ENCODE measurements at places on chromosomes 3 and 15.

DNA sequence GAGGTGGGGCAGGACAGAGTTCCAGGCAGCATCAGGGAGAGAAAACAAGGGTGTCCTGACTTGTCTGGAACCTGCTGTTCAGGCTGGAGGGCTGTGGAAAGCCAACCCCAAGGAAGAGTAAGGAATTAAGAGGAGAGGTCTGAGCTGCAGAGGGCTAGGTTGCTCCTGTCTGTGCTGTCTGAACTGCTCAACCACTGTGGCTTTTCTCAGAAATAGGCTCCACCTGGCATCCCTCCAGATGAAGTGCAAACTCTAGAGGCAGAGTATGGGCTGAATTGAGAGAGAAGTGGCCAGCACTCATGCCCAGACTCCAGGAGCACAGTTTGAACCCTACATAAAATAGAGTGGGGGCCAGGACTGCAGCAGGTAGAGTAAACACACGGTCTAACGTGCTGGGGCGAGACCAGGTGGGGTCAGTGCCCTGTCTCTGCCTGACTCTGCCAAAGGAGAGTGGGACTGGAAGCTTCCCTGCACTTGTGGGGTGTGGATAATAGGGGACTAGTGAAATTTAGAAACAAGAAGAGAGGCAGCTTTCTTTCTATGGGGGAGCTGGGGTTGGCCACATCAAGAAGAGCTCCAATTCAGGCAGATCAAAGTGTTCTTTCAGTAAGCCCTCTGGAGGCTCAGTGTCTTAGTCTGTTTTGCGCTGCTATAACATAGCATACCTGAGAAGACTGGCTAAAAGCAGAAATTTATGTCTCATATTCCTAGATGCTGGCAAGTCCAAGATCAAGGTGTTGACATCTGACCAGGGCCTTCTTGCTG, 28.0 kb upstream of the MNS1 start:
- peak; percentile 22 for DNase-seq

- peak; percentile 5 for DNase-seq
These were observed 135.6 kb upstream of the SUCLG2 start for GRCh38 chr3:67790043-67790442.

DNA sequence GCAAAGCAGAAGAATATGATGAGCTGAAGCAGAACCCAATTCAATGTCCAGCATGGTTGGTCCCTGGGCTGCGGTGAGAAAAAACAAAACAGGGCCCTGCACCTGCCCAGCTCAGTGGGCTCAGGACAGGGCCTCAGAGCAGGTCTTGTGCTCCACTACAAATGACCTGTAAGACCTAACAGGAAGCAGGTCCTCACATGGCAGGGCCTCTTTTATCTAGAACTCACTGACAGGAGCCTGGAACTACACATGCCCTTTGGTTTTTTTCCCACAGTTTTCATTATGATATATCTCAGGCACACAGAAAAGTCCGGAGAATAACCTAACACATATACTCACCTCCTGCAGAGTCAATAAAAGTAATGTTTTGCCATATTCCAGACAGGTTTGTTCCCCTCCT, 38.4 kb downstream of the CCDC12 start:
- no peak for DNase-seq

- DNase-seq, result no peak
These were observed 143.7 kb upstream of the KCNMB2 start for GRCh38 chr3:178392511-178392926.

- no peak for DNase-seq
These were observed 22.6 kb upstream of the RASGRP1 start for GRCh38 chr15:38587214-38587613.

GRCh38 chr15:48888191-48888590, 10.3 kb downstream of the EID1 start:
- DNase-seq, result no peak

DNA sequence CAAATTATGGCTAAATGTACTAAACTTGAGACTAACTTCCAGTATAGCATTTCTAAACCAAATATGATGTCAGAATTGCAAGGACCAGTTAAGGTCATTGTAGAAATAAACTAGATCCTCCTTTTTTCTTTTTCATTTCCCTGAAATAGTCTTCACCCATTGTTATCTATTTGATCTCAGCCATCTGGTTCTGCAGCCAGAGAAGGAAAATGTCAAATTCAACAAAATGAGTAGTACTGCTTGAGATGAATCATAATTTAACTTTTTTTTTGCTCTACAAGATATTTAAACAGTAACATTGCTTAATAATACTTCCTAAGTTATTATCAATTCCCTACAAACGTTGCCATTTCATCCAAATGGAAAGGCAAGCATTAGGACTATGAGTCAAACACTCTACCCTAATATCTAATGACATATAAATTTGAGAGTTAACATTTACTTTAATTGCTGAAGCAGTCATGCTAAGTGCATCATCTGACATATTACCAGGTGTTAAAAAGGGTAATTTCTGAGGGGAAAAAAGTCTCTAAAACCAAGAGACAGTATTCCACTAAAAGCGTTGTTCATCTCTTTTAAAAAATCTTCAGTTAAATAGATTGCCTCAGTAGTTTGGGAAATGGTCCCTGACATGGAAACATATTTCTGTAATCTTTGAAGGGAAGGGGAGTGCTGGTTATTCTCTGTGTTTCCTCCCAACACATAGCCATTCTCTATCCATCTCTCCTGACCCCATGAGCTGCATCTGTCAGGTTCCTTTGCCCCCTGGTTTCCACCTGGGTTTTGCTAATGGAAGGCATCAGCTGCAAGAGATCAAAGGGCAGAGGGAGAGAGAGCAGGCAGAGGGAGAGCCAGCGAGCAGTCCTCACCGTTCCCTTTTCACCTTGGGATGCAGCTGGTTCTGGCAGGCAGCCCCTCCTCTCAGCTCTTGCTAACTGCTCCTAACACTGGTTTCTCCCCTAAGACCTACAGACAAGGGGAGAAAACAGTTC, 138.5 kb downstream of the ARPP21 start:
- no peak for DNase-seq

- DNase-seq, result no peak
These were observed 6.7 kb downstream of the CEMIP start for GRCh38 chr15:80785811-80786354.

DNA sequence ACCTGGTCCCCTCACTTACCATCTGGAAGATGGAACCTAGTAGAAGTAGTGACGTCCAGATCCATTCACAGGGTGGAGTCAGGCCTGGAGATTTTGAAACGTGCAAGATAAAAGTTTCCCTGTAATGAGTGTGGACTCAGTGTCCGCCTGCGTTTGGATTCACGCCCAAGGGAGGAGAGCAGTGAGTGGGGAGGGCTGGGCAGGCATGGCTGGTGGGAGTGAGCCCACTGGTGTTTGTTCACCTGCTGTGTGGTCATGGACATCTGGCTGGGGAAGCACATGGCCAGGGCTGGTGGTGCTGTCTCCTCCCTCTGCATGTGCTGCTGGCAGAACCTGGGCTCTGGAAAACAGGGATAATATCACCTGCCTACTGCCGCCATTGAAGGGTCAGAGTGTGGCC, 37.0 kb downstream of the RLBP1 start:
- no peak for DNase-seq

GRCh38 chr15:70513819-70514218, 249.5 kb downstream of the UACA start:
- DNase-seq, result no peak

- DNase-seq, result no peak
These were observed 467.7 kb downstream of the GABRG3 start for GRCh38 chr15:27438403-27439375.

DNA sequence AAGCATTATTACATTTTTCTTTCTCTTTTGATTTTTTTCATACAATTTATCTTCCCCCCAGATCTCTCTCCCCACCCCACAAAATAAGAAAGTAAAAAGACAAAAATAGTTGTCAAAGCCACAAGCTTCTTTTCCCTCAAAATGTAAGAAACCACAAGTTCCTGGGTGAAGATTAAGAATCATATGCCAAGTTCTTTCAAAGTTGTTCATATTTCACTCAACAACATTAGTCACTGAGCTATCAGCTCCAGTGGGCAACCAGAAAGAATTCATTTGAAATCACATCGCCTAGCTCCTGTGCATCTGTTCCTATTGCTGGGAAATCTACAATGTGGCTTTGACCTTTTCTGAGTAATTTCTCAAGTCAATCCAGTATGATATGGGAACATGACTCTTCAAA, 681.6 kb upstream of the ARPP21 start:
- DNase-seq, result no peak

GRCh38 chr3:122668930-122669730, 11.5 kb upstream of the PARP14 start:
- no peak for DNase-seq

- no peak for DNase-seq
These were observed 3.0 kb downstream of the HEG1 start for GRCh38 chr3:125052624-125053303.

DNA sequence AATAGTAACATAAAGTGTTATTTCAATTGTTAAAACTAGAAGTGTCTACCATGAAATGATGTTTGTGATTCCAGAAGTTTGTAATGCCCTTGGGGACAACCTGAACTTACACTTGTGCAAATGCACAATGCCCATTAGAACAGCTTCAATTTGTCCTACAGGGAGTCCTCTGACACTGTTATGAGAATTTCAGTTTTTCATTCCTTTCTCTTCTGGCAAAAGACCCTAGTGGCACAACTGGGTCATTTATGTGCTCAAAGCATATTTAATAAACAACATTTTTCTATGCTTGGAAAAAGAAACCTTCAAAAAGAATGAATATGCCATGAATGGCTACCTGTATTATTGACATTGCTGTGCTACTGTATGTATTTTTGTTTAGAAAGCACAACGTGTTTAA, at the start of gene OR5H1:
OR5H1 (plus strand) TSS at position 301 of the 400 bp plus-strand sequence. CDS start 1,977 bp downstream, outside the sequence.
- no peak for DNase-seq

- DNase-seq, result no peak
These were observed 821.6 kb downstream of the SQOR start for GRCh38 chr15:46456456-46456855.

- DNase-seq, result no peak
These were observed 3.1 kb downstream of the ACAA1 start for GRCh38 chr3:38133557-38134405.

- DNase-seq, result peak; percentile 40
These were observed 71.8 kb downstream of the SYNPR start for GRCh38 chr3:63349583-63350573.

DNA sequence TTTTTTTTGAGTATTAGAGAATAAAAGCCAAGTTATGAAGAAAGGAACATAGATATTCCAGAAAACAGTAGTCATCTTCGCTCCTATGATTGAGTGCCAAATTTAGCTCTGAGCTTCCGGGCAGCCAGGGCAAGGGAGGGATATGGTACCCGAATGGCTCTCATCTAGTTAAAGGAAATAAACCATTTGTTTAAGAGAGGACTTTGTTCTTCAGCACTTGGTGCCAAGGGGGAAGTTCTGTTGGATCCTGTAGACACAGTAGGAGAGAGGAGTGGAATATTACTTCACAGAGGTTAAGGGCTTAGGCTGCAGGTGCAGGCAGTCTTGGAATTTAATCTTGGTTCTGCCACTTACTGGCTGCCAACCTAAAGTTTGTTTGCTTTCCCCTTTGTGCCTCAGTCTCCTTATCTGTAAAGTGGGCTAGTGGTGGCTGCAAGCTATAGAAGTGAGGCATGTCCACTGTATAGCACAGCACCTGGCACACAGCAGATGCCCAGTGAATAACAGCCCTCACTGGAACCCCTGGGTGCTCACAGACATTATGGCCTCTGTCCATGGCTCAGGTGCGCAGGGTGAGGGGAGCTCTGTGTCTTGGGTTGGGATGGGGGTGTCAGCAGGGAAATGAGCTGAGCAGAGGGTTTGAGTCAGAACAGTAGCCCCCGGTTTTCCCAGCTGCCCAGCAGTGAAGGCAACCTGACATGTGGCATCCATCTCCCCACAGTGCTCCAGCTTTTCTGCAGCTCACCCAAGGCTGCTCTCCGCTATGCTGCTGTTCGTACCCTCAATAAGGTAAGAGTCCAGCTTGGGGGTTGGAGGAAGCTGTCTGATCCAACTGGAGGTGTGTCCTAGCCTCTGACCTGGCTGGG, 10.4 kb downstream of the COPG1 start:
- DNase-seq, result no peak

GRCh38 chr15:36782681-36783080, 203.3 kb downstream of the CDIN1 start:
- DNase-seq, result no peak

DNA sequence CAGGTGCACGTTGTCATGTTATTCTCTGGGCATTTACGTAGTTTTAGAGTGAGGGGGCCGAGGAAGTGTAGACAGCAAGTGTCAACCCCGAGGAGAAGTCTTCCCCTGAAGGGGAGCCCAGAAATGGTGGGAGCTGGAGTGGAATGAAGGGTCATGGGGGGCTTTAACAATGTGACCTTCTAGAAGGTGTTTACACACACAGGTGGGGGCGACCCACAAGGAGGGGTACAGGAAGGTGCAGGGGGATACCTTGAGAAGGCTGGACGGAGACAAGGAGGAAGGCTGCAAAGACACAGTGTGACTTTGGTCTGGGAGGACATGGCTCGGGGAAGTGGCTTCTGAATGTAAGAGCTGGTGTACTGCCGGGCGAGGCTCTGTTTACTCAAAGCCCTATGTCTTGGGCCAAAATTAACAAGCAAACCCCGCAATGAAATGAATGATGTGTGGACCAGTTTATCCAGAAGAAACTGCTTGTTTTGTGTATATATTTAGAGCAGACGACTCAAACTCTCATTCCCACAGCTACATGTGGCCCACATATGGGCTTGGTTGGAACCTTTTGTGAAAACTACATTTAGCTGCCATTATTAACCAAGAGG, 18.7 kb downstream of the TRPM1 start:
- no peak for DNase-seq

- DNase-seq, result no peak
These were observed 102.6 kb upstream of the IL12A start for GRCh38 chr3:159886050-159886449.

- no peak for DNase-seq
These were observed 24.2 kb upstream of the C15orf39 start for GRCh38 chr15:75177360-75178071.

DNA sequence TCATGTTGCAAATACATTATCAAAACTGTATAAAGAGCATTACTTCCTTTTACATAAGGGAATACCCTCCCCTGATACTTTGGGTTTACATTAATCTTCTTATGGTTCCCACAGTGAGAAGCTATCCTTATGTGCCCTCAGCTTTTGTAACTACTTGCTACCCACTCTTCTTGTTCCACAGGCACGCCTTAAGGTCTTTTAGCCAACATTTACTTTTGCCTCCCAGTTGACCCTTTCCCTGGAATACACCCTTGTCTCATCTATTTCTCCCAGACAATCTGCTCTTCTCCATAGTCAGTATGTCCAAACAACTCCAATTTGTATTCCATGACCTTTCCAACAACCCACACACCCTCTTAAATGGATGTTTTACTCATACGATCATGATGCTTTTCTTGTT, 116.8 kb upstream of the COL8A1 start:
- DNase-seq, result no peak

DNA sequence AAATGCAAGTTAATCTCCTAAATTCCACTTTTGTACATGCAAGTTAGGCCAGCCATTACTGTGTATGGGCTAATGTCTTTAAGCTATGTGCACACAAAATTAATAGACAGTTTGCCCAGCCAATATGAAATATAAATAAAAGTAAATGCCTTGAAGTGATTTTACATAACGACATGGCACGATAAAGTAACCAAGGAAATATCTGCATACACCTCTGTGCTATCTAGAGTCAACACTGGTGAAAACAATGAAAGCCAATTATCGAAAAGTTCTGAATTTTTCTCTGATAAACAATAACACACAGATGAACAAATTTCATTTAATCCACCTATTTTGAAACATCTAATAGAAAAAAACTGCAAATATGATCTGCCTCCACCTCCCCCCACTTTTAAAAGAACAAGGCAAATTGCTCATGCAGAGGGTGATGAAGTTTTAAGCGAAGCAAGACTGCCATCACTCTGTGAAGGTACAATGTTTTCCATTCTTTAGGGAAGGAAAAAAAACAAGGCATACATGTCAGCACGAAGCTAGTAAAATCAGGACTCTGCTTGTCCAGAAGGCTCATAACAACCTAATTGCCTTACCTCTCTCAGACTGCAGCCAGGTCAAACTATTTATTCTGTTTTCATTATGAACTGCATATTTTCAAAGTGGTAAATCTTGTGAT, 317.7 kb downstream of the MECOM start:
- no peak for DNase-seq

Data from KG1 (cell line).